ENCODE measurements at places on chromosomes 12 and 14.

GRCh38 chr12:90991952-90992465 lies 12.8 kb downstream of the EPYC start:
- DNase-seq: no peak

GRCh38 chr12:98372340-98373024 lies 142.9 kb upstream of the TMPO start:
- no peak for DNase-seq

GRCh38 chr14:88753873-88754272 lies 38.9 kb downstream of the EML5 start:
- no peak for DNase-seq

DNA sequence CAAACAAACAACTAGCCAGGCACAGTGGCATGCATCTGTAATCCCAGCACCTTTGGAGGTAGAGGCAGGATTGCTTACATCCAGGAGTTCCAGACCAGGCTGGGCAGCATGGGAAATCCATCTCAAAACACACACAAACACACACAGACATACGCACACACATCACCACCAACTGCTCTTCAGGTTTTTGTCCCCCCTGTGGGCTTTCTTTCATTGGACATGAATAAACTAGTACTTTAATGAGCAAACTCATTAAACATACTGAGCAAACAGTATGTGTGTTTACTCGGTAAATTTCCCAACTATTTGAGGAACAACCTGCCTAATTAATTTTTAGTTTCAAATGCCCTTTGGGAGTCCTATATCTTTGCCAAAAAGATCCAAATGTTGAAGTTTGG lies 10.1 kb upstream of the RASSF3 start:
- no peak for DNase-seq

- no peak for DNase-seq
These were observed 49.9 kb downstream of the ITPR2 start for GRCh38 chr12:26783131-26783526.

Measured in ELR (cell line).